ENCODE measurements at places on chromosomes 1 and 21.
A peak's percentile ranks its signal among the peaks of the same experiment; 100 is the strongest.

- DNase-seq: no peak
Observed at GRCh38 chr1:156435545-156436140, 64.9 kb downstream of the MEF2D start.

DNA sequence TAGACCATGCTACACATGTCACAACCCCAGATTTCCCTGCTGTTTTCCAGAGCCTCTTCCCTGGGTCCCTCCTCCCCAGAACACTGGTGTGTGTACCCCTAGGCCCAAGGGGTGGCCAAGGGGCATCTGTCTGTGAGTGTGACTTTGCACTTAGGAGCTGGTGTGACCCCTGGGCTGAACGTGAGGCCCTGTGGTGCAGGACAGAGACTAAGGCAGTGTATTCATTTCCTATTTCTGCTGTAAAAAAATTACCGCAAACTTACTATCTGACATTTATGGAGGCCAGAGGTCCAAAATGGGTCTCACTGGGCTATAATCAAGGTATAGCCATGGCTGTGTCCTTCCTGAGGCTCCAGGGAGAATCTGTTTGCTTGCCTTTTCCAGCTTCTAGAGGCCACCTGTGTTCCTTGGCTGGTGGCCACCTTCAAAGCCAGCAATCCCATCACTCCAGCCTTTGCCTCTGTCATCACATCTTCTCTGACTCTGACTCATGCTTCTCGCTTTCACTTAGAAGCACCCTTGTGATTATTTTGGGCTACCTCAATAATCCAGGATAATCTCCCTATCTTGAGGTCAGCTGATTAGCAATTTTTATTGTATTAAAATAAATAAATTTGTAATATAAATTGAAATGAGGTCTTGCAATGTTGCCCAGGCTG, 24.0 kb upstream of the ELOA start:
- no peak for DNase-seq

DNA sequence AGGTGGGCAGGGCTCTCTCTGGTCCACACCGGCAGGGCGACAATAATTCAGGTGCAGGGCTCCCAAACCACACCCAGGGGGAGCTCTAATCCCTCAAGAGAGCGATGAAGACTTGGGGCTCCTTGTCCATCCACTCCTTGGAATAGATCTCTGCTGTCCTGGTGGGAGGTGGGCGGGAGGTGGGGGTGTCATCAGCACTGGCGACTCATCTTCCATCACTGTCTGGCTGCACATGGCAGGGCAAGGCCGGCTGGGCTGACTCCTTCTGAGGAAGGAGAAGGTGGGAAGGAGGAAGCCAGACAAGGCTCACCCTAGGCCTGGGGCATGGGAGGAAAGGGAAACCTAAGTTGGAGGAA, 29.3 kb downstream of the TNNT2 start:
- DNase-seq: peak; percentile 12

GRCh38 chr1:151858886-151859665, 5.6 kb upstream of the THEM5 start:
- DNase-seq: no peak

GRCh38 chr1:172682812-172683211, 23.9 kb downstream of the FASLG start:
- DNase-seq: no peak

GRCh38 chr1:183100361-183100974, 77.2 kb downstream of the LAMC1 start:
- no peak for DNase-seq

GRCh38 chr1:89974696-89975470, 20.0 kb upstream of the ZNF326 start:
- DNase-seq: no peak

DNA sequence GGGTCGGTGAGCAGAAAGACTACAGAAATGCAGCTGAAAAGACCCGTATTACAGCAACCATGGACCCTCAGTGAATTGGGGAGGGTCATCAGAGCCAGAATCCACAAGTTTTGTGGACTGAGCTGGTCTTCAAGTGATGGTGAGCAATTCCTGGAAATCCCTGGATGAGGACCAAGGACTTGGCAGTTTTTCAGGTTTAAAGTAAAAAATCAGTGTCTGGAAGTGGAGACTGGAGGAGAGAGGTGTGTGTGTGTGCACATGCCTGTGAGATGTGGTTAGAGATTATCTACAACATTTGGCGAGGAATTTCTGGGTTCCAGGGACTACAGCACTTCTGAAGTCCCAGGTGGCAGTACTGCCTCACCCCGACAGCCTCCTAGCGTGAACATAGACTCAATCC, 56.4 kb downstream of the KIRREL1 start:
- no peak for DNase-seq

GRCh38 chr1:45302505-45303150, 24.1 kb upstream of the HPDL start:
- no peak for DNase-seq

- DNase-seq: no peak
Observed at GRCh38 chr1:187537936-187538335, 709.2 kb downstream of the PLA2G4A start.

- no peak for DNase-seq
Observed at GRCh38 chr1:84849357-84849975, 43.5 kb downstream of the LPAR3 start.

DNA sequence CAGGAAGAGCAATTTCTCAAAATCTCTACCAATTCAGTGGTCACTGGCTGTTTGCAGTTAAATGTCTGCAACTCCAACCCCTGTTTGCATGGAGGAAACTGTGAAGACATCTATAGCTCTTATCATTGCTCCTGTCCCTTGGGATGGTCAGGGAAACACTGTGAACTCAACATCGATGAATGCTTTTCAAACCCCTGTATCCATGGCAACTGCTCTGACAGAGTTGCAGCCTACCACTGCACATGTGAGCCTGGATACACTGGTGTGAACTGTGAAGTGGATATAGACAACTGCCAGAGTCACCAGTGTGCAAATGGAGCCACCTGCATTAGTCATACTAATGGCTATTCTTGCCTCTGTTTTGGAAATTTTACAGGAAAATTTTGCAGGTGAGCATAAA, 167.2 kb downstream of the CRB1 start:
- DNase-seq: no peak

All from stimulated activated CD4-positive, alpha-beta T cell treated with anti-CD3 and anti-CD28 coated beads, Interleukin-4, amount 100 ng/mL, for 48 hours (primary cell).